ENCODE measurements at places on chromosomes 6 and 20.

- DNase-seq, result no peak
Measured at GRCh38 chr6:102732898-102733297, 1339.4 kb downstream of the GRIK2 start.

DNA sequence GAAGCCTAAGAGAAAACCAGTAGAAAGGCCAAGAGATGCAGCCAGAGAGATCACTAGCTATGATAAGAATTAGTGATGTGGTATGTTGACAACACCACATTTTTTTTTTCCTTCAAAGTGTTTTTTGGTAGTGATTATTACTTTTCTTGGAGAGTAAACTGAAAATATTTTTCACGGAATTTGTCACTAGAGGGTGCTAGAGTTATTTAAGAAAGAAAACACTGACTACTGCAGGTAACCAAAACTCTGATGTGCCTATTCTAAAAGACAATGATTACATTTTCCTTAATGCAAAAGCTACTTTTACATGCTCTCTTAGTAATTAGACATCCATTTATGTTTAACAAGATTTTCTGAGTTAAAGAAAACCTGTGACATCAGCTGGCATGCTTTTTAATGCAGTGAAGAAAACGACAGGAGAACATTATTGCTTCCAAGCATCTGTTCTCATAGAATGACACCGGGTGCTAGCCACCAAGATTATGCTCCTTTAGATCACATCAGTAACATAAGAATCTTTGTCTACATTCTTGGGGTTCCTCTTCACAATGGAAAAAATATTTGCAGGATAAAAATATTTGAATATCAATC lies 28.8 kb downstream of the RWDD2A start:
- peak; percentile 54 for DNase-seq

DNA sequence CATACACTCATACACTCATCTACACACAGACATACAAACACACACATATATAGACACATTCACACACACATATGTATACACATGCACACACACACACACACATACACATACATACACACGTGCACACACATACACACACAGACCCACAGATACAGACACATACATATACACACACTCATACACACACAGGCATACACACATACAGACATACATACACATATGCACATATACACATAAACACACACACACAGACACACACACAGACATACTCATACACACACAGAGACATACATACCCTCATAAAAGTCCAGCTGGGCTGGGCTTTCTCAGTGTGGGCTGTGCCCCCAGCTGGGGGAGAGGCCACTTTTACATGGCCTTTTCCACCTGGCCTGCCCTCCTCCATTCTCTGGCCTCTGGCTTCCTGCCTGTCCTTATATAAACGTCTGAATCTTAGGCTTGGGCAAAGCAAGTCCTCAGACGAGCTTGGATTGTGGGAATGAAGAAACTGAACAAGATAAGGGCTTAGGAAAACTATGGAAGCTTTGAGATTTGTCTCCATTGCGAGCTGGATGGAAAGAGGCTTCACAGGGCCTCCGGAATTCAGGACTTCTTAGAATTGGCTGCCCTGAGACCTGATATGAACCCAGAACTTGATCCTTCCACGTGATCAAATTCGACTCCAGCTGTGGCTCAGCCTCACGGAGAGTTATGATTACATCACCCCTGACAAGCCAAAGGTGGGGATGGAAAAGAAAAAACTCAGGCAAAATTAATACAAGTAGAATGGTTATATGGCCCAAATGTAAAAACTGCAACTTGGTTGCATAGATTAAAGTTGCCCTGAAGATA lies 22.5 kb upstream of the CST3 start:
- DNase-seq, result peak; percentile 43

DNA sequence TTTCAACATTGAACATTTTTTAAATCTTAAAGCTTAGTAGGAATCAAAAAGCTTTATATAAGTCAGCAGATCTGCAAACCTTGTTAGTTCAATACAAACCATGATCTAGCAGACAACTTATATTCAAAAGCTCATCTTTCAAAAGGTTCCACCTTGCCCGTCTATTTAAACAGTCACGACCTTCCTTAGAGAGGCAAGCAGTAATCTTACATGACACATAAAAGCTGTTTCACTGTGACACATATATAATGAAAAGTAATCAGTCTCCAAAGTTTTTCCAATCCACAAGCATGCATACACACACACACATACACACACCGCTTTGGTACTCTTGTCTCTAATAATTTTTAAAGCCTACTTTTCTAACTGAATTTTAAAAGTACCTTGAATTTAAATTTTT lies 12.9 kb downstream of the SOD2 start:
- DNase-seq, result peak; percentile 53

GRCh38 chr6:168032005-168032760 lies 34.7 kb downstream of the KIF25 start:
- peak; percentile 86 for DNase-seq

DNA sequence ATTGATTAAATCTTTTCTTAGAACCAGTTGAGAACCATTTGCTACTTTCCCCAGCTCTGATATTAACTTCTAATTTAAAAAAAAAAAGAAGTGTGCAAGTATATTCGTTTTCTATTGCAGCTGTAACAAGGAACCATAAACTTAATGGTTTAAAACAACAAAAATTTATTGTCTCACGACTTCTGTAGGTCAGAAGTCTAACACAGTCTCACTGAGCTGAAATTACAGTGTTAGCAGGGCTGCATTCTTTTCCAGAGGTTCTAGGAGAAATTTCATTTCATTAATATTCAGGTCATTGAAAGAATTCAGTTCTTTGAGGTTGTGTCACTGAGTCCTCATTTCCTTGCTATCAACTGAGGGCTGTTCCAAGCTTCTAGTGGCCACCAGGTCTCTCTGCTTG lies 213.5 kb upstream of the RNF217 start:
- no peak for DNase-seq

DNA sequence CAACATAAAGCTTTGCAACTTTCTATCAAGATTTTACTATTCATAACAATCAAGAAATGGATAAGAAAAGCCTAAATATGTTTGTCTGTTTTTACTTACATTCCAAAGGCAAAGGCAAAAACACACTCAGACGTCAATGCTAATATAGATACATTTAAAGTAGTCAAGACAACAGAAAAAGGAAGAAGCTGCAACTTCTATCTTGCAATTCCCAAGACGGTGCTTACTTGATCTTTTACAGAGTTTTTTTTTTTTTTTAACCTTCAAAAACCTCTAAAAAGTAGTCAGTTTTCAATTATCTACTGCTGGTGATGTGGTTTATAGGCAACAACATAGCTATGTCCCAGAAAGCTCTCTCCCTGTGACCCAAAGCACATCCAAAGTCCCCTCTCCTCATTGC lies 58.1 kb downstream of the EPB41L2 start:
- no peak for DNase-seq

DNA sequence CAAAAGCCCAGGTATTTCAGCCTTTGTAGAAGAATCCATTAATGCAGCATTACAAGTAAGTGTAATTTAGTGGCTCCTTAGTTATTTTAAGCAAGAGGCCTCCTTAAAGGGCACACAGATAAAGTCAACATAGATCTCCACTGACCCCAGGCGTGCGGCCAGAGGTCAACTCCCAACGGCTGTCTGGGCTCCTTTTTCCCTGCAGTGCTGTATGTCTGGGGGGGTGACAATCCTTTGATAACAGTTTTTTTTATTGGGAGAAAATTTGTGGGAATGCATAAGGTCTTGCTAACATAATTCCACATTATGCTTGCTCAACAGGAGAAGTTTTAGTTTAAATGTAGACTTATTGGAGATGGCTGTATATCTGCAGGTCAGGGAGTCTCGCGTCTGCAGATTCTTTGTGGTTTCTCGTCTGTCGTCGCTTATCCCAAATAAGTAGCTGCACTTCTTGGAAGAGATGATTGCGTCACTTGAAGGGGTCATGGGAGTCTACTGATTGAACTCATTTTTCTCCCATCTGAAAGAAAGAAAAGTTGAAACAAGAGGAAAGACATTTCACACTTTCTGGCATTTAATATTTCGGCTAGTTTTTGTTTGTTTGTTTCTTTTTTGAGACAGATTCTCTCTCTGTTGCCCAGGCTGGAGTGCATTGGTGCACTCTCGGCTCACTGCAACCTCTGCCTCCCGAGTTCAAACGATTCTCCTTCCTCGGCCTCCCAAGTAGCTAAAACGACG lies 151.7 kb upstream of the AKAP12 start:
- peak; percentile 82 for DNase-seq

DNA sequence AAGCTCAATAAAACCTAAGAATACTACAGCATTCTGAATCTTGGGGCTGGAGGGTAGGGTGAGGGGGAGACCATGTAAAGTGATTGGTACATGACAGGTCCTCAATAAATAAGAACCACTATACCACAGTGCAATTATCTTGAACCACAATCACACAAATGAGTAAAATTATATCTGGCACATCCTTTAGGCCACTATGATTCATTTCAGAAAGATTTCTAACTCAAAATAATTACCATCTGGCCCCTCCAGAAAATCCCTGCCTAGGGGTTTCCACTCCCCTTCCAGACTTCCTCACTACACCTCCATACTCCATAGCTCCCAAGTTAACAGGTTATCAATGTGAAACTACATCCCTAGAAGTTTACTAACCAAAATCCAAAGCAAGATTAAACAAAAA lies 19.7 kb downstream of the AKIRIN2 start:
- DNase-seq, result no peak

- peak; percentile 18 for DNase-seq
Measured at GRCh38 chr20:35491823-35492222, 36.4 kb downstream of the CEP250 start.

DNA sequence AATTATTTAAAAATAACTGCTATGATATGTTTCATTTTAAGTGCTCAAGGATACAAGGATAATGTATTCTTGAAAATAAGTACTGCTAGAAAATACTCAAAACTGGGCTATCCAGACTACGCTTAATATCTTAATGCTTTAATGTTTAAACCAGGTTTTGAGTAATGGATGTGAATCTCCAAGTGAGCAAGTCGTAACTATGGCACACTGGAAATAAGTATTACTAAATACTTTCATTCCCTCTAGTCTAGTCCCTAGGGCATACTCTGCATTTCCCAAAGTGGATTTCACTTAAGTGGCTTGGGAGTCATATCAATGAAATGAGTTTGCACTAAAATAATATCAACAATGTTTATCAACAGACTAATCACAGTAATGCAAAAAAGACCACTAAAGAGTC lies 48.1 kb downstream of the HMGCLL1 start:
- DNase-seq, result no peak

DNA sequence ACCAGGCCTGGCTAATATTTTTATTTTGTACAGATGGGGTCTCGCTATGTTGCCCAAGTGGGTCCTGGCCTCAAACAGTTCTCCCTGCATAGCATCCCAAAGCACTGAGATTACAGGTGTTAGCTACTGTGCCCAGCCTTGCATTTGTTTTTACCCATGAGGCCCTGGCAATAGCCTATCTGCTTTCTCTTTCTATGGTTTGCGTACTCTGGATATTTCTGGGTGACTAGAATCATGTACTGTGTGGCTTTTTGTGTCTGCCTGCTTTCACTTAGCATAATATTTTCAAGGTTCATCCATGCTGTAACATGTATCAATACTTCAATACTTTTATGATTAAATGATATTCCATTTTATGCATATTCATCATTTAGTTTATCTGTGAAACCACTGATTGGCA lies 451.7 kb downstream of the GRIK2 start:
- no peak for DNase-seq

- no peak for DNase-seq
Measured at GRCh38 chr6:30618270-30618797, 694 bp downstream of the MRPS18B start.

GRCh38 chr20:4814696-4815252 lies 93.1 kb downstream of the PRND start:
- no peak for DNase-seq

GRCh38 chr20:61534346-61534745 lies 282.3 kb downstream of the CDH4 start:
- no peak for DNase-seq

GRCh38 chr20:63228806-63229205 lies 6.9 kb upstream of the BIRC7 start:
- no peak for DNase-seq

DNA sequence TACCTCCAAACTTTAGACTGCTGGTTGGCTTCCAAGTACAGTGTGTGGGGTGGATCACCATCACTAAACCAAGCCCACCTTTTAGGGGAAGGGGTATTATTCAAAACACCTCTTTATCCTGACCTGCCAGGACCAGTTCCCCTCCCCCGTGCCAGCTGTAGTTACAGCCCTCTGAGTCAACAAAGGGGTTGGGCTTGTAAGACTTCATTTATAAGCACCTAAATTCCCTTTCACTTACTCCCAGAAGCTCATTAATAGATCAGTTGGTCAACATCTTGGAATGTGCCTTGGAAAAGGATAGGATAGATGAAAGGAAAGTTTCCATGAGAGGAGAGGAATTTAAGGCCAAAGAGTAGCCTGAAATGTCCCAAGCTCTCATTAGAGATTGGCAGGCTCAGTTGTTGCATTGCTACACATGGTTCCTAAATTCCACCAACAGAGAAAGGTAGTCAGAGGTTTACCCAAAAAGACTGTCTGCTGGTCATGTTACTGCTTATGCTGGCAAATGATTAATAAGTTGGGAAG lies 59.2 kb downstream of the TNFAIP3 start:
- DNase-seq, result peak; percentile 92

DNA sequence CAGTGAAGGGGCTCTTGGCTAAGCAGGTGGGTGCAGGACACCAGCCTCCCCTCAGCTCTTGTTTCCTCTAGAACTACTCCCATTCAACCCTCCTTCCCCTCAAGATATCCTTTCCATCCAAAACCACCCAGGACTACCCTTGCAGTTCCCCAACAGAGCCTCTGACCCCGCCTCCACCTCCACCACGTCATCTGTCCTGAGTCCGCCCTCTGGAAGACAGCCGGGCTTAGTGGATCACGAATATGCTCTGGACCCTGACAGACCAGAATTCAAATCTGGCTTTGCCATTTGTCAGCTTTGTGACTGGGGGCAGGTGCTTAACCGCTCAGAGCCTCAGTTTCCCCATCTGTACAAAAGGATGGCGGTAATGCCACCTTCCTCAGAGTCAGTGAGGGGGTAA lies 31.4 kb downstream of the TFEB start:
- DNase-seq, result no peak

GRCh38 chr20:9323622-9324021 lies 190.8 kb upstream of the LAMP5 start:
- no peak for DNase-seq
